Pancreas (tissue), 10 donors: ENCODE measurements at places on chromosomes 13 and 19. TPM values are rescaled to one million over a fixed set of nuclear protein-coding genes. Genes with fewer than 3 reads are reported as not detected.
A peak's percentile ranks its signal among the peaks of the same experiment; 100 is the strongest.

DNA sequence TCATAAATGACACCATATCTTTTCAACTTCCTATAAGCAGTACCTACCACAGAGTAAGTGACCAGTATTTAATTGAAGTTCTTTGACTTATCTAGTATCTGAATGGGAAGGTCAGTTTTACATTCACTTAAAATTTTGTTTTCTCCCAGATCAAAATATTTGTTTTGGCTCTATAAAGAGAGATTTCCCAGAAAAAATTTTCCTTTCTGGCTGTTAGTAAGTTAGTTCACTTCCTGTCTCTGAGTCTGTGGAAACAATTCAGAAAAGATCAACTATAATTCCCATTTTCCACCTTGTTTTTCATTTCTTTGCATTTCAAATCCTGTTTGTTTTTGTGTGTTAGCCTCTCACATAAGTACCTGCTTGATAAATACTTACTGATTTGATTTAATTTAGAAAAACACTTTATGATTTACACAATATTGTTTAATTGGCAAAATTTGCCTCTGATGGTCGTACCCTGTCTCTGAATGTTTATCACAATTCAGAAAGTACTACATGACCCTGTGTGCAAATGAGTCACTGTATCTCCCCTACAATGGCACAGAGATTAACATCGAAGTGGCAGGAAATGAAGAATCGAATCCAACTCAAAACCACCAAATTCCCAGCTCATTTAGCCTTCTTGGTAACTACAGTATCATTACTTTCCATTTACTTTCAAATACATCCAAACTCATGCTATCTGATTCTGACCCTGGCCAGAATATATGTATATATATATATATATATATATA, 15.4 kb upstream of the MED4 start:
- no peaks in the 10 kb centered on the region for H3K36me3 ChIP-seq
- no peaks in the 10 kb centered on the region for H3K4me1 ChIP-seq
- peak overlapping the region; percentile 0 for H3K27ac ChIP-seq
- no peak for DNase-seq

DNA sequence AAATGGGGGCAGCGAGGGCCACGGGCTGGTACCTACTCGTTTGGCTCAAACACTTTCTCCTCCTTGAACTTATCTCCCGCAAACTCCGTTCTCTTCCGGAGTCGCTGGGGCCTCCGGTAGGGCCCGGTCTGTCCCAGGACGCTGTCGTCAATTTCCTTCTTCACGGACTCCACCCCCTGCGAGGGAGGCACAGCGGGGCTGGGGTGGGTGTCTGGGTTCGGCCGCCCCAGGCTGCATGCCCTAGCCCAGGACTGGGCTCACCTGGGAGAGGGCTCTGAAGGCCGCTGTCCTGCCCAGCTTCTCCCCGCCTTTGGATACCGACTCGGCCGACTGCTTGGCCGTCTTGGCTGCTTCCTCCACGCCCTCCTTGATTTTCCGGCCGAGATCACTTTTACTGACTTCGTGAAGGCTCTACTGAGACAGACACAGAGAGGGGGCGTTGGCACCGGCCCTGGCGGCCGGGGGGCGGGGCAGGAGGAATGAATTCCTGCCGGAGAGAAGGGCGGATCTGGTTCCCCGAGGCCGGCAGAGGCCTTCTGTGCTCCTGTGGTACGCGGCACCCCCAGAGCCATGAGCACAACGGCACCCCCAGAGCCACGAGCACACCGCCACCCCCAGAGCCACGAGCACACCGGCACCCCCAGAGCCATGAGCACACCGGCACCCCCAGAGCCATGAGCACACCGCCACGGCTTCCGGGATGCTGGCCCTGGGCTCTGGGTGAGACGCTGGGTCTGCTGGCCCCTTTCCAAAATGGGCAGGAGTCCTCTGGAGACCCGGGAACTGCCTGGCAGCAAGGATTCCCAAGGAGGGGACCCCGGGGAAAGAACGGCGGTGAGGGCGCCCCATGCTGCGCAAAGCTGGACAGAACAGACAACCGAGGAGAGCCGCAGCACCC, 8.1 kb upstream of the CTXN1 start:
- peaks cover 66% of the 10 kb centered on the region for H3K36me3 ChIP-seq
- no peaks in the 10 kb centered on the region for H3K27me3 ChIP-seq
- H3K27ac ChIP-seq: no peak overlapping the region
- H3K4me1 ChIP-seq: no peaks in the 10 kb centered on the region
- no peak for DNase-seq

DNA sequence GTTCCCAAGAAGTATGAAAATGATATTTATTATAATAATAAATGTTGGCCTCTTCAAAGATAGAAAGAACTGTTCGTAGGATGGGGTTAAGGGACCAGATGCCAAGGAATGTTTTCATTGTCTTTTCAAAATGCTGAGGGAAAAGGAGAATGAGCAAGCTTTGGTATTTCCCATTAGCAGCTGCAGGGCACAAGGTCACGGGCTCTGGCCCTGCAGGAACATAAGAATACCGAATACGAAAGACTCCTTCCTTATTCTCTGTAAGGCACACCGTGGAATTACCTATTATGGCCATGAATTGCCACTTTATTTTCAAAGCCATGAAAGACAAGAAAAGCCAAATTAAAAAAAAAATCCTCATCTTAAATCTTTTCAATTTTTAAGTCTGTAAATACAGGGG, 49.6 kb upstream of the OLFM4 start:
- no peaks in the 10 kb centered on the region for H3K4me1 ChIP-seq
- no peak overlapping the region for H3K4me3 ChIP-seq
- no peak overlapping the region for H3K27ac ChIP-seq
- no peak for DNase-seq
- no peaks in the 10 kb centered on the region for H3K27me3 ChIP-seq

GRCh38 chr19:35533822-35534392, 651 bp downstream of the GAPDHS start:
- H3K36me3 ChIP-seq: no peaks in the 10 kb centered on the region
- peaks cover 4% of the 10 kb centered on the region for H3K27me3 ChIP-seq
- no peak overlapping the region for H3K27ac ChIP-seq
- no peak overlapping the region for H3K4me3 ChIP-seq
- no peak for DNase-seq

DNA sequence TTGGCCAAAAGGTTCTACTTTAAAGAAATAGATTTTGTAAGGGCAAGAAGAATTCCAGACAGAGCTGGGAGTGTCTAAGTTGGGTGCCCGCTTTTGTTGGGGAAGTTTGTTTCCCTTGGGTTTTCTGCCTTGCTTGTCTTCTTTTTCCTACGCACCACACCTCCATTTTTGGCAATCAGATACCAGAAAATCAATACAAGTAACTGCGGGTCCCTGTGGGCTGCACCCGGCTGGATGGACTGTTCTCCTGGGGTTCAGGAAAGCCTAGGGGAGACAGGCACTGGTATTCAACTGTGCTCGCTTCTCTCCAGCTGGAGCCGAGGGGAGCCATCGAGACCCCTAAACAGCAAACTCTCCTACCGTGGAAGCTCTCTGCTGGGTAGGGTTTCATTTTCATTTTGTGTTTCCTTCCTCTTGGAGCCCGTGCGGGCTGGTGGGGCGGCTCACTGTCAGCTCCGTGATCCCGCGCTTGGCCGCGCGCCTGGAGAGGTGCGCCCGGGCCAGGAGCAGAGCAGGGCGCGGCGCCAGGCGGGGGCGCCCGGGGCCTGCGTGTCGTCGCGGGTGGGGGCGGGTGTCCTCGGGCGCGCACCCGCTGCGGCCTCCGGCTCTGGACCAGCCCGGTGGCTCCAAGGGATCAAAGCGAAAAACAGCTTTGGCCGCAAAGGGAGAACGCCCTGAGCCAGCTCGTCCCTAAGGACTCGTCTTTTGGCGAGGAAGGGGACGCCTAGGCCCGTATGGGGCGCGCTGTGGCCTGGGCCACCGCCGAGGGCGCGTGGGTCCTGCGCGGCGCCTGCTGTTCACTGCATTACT, 347.2 kb downstream of the ZNF536 start:
- no peaks in the 10 kb centered on the region for H3K36me3 ChIP-seq
- H3K27me3 ChIP-seq: no peaks in the 10 kb centered on the region
- peak overlapping the region; percentile 64 for H3K4me3 ChIP-seq
- peak; percentile 84 for DNase-seq

DNA sequence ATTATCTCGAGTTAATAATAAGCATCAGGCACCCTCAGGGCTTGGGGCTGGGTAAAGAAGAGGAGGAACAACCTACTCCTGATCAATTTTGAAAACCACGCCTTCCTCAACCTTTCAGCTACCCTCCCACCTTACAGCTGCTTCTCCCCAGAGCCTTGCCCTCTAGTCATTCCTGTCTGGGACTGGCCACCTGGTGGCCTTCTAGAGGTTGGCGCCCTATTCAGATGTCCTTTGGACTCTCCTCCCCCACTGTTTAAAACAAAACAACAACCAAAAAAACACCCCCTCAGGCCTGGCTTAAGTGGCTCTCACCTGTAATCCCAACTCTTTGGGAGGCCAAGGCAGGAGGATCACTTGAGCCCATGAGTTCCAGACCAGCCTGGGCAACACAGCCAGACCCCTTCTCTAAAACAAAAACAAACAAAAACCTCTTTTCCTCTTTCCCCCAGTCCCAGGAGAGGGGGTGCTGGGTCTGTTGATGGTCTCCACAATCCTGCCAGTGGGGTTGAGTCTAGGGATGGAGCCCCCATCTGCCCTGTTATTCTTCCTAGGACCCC, 62.3 kb downstream of the CCDC70 start:
- no peaks in the 10 kb centered on the region for H3K27me3 ChIP-seq
- H3K27ac ChIP-seq: no peak overlapping the region
- DNase-seq: no peak

- no peaks in the 10 kb centered on the region for H3K27me3 ChIP-seq
- H3K27ac ChIP-seq: no peak overlapping the region
- H3K4me3 ChIP-seq: no peak overlapping the region
- no peak for DNase-seq
Measured at GRCh38 chr13:98990701-98991100, 12.8 kb upstream of the DOCK9 start.

GRCh38 chr13:44759384-44760360, 183.5 kb upstream of the TSC22D1 start:
- H3K36me3 ChIP-seq: no peaks in the 10 kb centered on the region
- H3K4me1 ChIP-seq: peaks cover 57% of the 10 kb centered on the region
- no peak overlapping the region for H3K4me3 ChIP-seq
- H3K27me3 ChIP-seq: no peaks in the 10 kb centered on the region

- H3K36me3 ChIP-seq: no peaks in the 10 kb centered on the region
- no peak for DNase-seq
- no peaks in the 10 kb centered on the region for H3K4me1 ChIP-seq
- H3K4me3 ChIP-seq: no peak overlapping the region
- no peak overlapping the region for H3K27ac ChIP-seq
Measured at GRCh38 chr13:88628882-88629281, 957.7 kb downstream of the SLITRK5 start.

- H3K27me3 ChIP-seq: no peaks in the 10 kb centered on the region
- no peak overlapping the region for H3K27ac ChIP-seq
- no peak for DNase-seq
- H3K36me3 ChIP-seq: no peaks in the 10 kb centered on the region
- H3K4me3 ChIP-seq: no peak overlapping the region
Measured at GRCh38 chr13:44093607-44094564, 214.2 kb downstream of the LACC1 start.

DNA sequence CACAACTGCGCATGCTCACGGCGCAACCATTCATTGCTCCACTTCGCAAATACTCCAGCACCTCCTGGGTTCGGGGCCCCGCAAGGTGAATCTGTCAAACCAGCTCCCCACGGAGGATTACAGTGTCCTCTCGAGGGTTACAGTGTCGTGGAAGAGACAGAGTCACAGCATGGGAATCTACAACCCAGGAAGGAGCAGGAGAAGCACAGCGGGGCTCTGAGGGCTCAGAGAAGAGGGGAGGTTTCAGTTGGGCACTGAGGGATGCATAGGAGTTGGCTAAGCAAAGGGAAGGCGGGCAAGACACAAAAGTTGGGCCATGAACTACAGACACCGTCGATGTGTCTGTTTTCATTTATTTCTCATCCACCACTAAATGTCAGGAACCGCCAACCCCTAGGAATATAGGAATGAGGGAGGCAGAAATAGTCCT, 1.0 kb upstream of the GTF2F1 start:
- no peaks in the 10 kb centered on the region for H3K27me3 ChIP-seq
- peak overlapping the region; percentile 94 for H3K27ac ChIP-seq
- H3K4me1 ChIP-seq: no peaks in the 10 kb centered on the region

DNA sequence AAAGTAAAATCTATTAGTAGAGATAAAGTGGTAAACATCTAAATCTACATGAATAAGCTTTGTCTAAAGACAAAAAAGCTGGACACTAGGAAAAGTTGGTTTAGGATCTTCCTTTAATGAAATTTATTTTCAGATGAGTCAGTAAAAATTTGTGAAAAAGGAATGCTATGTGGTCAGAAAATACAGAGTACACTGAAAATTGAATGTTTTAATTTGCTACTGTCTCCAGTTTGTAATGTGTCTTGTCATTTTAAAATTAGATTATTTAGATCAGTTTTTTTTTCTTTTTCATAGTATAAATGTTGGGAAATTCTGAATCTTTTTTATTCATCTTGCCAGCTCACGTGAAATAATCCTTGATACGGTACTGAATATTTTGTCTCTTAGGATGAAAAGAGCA, 56.9 kb downstream of the SLITRK6 start:
- no peak overlapping the region for H3K27ac ChIP-seq
- H3K4me1 ChIP-seq: no peaks in the 10 kb centered on the region
- no peaks in the 10 kb centered on the region for H3K36me3 ChIP-seq
- no peak for DNase-seq
- no peaks in the 10 kb centered on the region for H3K27me3 ChIP-seq

GRCh38 chr13:101869553-101869952, 417.1 kb downstream of the ITGBL1 start:
- H3K27me3 ChIP-seq: no peaks in the 10 kb centered on the region
- no peak for DNase-seq
- H3K27ac ChIP-seq: no peak overlapping the region
- H3K4me3 ChIP-seq: no peak overlapping the region
- no peaks in the 10 kb centered on the region for H3K4me1 ChIP-seq

DNA sequence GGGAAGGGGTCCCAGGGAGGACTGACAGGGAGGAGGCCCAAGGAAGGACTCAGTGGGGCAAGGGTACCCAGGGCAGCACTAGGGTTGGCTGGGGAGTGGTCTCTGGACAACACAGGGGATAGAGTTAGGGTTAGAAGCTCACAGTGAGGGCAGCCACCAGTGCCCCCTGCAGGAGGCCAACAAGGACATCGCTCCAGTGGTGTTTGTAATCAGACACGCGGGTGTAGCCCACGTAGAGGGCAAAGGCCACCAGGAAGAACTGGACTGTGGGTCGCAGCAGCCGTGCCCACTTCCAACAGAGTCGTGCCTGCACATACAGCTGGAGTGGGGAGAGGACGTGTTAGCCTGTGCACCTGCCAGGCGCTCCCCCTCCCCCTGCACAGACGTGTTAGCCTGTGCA, 9.2 kb downstream of the PLPP2 start:
- DNase-seq: no peak
- no peaks in the 10 kb centered on the region for H3K36me3 ChIP-seq
- H3K27me3 ChIP-seq: no peaks in the 10 kb centered on the region
- no peaks in the 10 kb centered on the region for H3K4me1 ChIP-seq
- no peak overlapping the region for H3K27ac ChIP-seq
- no peak overlapping the region for H3K4me3 ChIP-seq

The ACP4 gene
- total RNA-seq: not detected

The PTH2 gene
- not detected for total RNA-seq

The ENOX1 gene
- 1.1 TPM for total RNA-seq

The MYH14 gene
- total RNA-seq: 34.4 TPM

The UNC13A gene
- 0.98 TPM for total RNA-seq

The ACP7 gene
- total RNA-seq: not detected
